ENCODE measurements at places on chromosomes 12 and 14.

- no peak for DNase-seq
Observed at GRCh38 chr14:104517426-104517825, 62.1 kb upstream of the C14orf180 start.

DNA sequence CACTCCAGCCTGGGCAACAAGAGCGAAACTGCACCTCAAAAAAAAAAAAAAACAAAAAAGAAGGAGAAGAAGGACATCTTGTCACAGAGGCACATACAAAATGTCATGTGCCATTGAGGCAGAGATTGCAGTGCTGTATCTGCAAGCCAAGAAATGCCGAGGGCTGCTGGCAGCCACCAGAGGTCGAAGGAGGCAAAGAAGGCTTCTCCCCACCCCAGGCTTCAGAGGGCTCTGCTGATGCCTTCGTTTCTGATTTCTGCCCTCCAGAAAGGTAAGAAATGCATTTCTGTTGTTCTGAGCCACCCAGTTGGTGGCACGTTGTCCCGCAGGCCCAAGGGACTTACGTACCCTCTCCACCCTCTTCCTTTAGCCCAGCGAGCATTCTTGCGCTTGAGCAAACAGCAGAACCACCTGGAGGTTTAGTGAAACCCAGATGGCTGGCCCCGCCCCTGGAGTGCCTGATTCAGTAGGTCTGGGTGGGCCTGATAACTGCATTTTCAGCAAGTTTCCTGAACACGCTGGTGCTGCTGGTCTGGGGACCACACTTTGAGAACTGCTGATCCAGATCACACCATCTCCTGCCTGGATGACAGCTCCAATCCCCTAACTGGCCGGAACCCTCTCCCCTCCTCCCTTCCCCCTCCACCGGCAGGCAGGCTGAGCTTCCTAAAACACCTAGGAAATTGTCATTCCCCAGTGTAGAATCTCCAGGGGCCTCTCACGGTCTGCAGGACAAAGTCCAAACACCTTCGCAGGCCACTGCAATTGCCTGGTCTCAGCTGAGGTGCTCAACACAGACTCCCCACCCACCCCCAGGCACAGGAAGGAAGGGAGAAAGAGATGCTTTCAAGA, 21.1 kb upstream of the SCARB1 start:
- no peak for DNase-seq

GRCh38 chr14:81211844-81212243, 8.9 kb downstream of the GTF2A1 start:
- DNase-seq, result peak; percentile 7

DNA sequence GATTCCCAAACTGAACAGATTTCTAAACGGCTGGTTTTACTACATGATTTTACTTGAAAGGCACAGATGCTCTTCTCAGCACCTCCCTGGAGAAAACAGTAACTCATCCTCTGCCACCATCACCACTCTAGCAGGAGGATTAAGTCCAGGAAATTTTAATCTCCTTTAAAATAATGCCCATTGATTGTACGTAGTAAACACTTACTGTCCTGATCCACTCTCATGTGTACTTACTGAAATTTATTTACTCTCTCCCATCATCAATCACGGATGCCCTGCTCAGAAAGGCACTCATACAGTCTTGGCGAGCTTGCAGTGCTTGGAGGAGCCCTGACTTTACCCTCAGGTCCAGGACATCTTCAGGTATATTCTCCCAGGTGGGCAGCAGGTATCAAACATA, 239.8 kb upstream of the EGLN3 start:
- no peak for DNase-seq

DNA sequence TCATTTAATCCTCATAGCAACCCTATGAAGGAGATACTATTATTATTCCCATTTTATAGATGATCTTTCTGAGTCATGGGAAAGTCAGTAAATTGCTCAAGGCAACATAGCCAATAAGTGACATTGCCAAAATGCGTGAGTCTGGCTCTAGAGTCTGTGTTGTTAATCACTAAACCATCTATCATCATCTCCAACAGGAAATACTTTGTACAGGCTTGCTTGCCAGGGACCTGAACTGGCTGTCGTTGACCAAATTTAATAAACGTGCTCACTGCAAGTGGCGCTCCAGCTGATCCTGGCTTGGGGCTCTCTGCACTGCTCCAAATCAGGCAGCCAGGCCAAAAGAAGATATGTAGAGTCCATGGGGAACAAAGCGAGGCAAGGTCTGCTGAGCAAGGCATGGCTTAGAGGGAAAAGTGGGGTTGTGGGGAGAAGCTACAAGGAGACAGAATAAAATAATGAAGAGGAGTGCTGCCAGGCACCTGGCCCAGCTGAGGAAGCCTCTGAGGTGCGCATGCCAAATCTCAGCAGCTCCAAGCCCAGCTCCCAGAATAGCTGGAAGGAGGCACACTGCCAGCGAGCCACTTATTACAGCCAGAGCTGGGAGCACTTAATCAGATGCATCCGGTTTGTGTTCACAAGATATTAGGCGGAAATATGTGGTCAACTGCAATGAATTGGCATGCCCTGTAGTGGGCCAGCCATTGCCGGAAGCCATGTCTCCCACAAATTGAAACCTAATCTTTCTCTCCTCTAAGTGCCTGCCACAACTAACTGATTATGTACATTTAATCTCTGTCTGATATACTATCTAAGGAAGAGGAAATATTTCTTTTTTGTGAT, 43.3 kb upstream of the PTPRO start:
- no peak for DNase-seq

DNA sequence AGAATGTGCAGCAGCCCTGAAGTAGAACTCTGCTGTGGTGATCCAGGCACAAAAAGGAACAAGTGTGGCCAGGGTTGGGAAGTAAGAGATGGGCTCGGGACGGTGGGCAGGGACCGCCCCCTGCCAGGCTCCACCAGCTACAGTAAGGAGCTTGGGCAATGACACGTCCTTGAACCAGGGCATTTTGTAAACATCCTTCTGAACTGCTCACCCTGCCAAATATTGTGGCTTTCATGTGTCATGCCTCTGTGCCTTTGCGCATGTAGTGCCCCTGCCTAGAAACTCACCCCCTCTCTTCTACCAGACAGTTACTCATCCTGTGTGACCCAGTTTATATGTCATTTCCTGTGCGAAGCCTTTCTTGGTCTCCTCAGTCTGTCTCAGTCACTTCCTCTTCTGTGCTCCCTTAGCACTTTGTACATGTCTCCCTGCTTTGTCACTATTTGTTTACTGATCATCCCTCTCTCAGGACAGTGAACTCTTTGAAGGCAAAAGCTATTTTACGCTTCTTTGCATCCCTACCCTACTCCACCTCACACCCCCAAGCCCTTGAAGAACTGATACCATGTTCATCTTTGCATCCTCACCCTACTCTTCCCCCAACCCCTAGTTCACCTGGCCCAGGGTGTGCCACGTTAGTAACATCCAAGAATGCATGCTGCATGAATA, 108.9 kb upstream of the PLEKHG7 start:
- DNase-seq, result peak; percentile 39

DNA sequence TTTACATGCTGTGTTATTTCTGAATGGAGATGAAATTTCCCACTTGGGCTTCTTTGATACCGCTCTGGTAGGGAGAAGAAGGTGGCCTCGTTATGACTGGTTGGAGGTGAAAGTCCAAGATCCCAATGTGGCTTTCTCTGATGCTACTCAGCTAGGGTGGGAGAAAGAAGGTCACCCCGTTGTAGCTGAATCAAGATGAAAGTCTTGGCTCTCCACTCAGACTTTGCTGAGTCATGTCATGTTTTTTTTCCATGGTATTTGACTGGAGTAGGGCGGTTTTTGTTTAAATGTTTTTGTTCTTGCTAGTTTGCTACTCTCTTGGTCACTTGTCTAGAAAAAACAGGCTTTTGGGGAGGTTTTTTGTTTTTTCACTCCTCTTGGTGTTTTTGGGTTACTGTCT, 2.4 kb upstream of the PDE6H start:
- no peak for DNase-seq

GRCh38 chr14:44107156-44107555, 399.9 kb downstream of the FSCB start:
- no peak for DNase-seq

GRCh38 chr12:12922191-12922616, 29.8 kb downstream of the GPRC5D start:
- DNase-seq, result no peak

DNA sequence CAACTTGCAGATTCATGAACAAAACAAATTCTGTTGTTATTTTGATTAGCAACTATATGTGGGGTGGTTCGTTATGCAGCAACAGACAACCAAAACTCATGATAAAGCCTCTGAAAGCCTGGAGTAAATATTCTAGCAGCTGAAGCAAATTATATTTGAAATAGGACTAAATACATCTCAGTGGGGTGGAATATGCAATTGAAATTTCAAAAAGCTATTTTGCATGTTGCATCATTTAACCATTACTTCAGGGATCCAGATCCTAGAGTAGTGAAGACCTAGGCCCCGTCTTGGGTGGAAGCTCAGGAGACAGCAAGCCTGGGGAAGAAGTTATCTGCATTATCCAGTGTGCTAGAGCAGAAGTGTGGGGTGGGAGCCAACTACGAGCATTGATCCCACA, 114.7 kb downstream of the PPM1A start:
- no peak for DNase-seq

GRCh38 chr14:55707365-55707804, 127.4 kb downstream of the KTN1 start:
- DNase-seq, result no peak

GRCh38 chr14:90775441-90775840, 40.8 kb downstream of the TTC7B start:
- DNase-seq, result no peak

GRCh38 chr12:115074617-115075016, 390.6 kb upstream of the TBX3 start:
- no peak for DNase-seq

GRCh38 chr12:42673535-42673934, 84.0 kb upstream of the PRICKLE1 start:
- DNase-seq, result no peak

DNA sequence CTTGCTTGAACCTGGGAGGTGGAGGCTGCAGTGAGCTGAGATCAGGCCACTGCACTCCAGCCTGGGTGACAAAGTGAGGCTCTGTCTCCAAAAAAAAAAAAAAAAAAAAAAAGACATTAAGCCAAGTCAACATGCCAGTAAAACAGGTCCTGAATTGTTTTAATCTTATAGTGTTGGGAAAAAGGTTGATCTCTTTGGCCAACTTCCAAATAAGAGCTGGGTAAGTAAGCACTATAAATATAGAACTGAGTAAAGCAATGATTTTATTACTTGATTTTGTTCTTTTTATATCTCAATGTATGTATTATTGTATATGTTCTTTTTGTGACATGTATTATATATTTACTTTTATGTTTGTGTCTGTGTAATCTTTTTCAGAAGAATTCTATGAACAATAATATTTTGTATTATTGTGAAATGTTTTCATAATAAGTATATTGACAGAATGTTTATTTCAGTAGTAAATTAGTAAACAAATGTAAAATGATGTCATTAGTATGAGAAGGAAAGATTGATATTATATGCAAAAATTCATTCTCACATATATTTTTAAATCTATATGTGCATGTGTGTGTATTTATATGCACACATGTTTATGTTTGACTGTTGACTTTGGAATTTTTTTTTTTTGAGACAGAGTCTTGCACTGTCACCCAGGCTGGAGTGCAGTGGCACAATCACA, 9.6 kb upstream of the AKAP6 start:
- DNase-seq, result no peak

GRCh38 chr12:40376533-40377267, 151.9 kb downstream of the LRRK2 start:
- no peak for DNase-seq

DNA sequence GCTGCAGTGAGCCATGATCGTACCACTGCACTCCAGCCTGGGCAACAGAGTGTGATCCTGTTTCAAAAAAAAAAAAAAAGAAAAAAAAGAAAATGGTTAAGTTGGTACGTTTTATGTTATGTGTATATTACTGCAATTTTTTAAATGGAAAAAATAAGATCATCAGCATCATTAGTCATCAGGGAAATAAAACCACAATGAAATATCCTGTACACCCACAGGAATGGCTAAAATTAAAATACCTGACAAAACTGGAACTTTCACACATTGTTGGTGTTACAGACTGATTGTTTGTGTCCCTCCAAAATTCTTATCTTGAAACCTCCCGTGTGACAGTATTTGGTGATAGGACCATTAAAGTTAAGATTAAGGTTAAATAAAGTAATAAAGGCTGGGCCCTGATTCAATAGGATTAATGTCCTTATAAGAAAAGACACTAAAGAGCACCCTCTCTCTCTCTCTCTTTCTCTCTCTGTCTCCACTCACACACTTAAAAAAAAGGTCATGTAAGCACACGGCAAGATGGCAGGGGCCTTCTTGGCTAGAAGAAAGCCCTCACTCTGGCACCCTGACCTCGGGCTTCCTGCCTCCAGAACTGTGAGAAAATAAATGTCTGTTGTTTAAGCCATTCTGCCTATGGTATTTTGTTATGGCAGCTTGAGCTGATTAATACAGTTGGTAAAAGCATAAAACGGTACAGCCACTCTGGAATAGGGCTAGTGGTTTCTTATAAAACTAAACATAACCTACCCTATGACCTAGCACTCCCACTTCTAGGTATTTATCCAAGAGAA, 48.3 kb upstream of the ZFP36L1 start:
- DNase-seq, result no peak

GRCh38 chr14:30974628-30975027, 50.8 kb upstream of the AP4S1 start:
- DNase-seq, result no peak

GRCh38 chr12:40300490-40300889, 75.7 kb downstream of the LRRK2 start:
- DNase-seq, result no peak

DNA sequence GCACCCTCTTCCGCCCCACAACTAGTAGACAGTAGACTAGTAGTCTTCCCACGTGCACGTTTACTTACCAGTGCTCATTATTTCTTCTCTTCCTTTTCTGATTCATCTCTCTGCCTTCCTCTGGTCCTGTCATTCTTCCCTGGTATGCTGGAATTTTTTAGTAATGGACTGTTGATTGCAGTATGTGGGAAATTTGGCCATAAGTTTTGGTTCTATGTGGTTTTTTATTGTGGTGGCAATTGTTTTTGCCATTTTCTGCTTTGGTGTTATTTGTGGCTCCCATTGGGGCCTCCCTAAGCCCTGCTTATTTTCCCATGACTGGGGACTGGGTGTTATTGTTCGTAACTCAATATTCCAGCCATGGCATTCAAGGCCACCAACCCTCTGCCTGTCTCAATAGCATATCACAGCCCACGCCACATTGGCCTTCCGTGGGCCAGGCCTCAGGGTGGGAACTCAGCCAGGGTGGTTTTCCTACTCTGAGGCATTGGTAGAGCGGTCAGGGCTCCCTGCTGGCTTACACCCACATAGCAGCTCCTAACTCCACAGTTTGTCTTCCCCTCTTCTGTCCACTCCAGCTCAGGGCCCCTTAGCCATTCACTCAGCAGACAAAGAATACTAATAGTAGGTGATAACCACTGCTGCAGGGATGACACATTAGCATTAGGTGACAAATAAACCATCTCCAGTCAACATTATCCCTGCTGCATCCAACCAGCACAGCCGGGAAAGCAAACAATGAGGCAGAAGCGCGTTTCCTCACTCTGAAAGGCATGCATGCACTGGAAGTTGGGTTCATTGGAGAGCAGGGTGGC, 321.5 kb downstream of the CACNA1C start:
- no peak for DNase-seq

GRCh38 chr14:101776344-101776743, 14.8 kb downstream of the PPP2R5C start:
- no peak for DNase-seq
